ENCODE measurements at places on chromosomes 7 and 10.

GRCh38 chr7:98252425-98253054 lies 508 bp upstream of the TECPR1 start:
- DNase-seq, result peak; percentile 49
- peak overlapping the region; percentile 15 for H3K27ac ChIP-seq
- no peaks in the 10 kb centered on the region for H3K27me3 ChIP-seq
- no peaks in the 10 kb centered on the region for H3K36me3 ChIP-seq
- H3K4me3 ChIP-seq, result peak overlapping the region; percentile 96

- no peaks in the 10 kb centered on the region for H3K36me3 ChIP-seq
- peak overlapping the region; percentile 73 for H3K4me3 ChIP-seq
- no peaks in the 10 kb centered on the region for H3K4me1 ChIP-seq
- DNase-seq, result peak; percentile 41
- H3K27ac ChIP-seq, result no peak overlapping the region
Measured at GRCh38 chr7:130732980-130733930, 752 bp downstream of the KLF14 start.

GRCh38 chr7:114450431-114450830 lies 35.8 kb downstream of the FOXP2 start:
- H3K27ac ChIP-seq, result no peak overlapping the region

GRCh38 chr10:50522908-50523307 lies 100.8 kb downstream of the SGMS1 start:
- no peaks in the 10 kb centered on the region for H3K4me1 ChIP-seq
- H3K27ac ChIP-seq, result no peak overlapping the region
- H3K36me3 ChIP-seq, result no peaks in the 10 kb centered on the region
- no peak for DNase-seq

DNA sequence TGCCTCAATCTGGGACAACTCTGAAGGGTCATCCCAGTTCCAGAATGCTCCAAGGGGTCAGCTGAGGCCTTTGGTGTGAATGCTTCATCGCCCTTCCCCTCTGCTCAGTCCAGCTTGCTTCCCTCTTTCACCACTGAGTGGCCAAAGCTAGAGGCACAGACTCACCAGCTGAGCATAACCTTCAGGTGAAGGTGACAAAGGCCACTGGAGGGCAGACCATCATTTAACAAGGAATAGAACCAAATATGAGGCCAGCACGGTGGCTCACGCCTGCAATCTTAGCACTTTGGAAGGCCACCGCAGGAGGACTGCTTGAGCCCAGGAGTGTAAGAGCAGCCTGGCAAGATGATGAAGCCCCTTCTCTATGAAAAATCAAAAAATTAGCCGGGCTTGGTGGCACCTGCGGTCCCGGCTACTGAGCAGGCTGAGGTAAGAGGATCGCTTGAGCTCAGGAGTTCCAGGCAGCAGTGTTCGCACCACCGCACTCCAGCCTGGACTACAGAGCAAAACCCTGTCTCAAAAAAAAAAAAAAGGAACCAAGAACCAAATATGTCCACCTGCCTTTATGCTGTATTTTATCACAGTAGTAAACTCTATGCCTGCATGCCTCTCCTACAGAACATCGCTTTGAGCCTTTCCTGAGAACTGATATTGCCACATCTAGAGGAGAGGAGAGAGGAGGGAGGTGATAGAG lies 13.4 kb downstream of the PRKAG2 start:
- DNase-seq, result no peak
- no peaks in the 10 kb centered on the region for H3K4me1 ChIP-seq
- no peak overlapping the region for H3K27ac ChIP-seq

DNA sequence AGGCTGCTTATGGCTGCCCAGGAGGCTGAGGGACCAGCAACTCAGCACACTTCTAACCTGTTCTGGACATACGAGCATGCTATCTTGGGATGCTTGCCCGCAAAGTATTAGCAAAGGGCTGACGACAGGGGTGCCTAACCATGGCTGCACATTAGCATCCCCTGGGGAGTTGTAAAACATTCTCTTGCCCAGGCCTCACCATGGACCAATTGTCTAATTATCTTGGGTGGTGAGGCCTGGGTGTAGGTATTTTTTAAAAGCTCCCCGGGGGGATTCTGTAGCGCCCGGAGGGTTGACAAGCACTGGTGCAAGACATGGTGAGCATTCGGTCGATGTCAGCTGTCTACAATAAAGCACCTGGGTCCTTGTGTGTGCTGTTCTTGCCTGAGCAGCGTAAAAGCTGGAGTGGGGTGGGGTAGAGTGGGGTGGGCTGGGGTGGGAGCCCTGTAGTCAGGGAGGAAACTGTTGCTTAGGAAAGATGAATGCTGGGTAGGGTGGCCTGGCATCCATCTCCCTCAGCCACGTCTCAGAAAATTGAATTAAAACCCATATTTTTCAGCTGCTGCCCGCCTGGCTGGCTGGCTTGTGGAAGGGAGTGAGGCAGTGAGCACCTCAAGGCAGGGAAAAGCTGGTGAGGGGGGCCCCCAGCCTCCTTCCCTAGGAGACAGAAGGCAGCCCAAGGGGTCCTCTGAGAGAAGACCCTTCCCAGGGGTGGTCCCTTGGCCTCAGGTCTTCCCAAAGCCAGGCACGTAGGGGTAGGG lies 2.9 kb upstream of the ADCYAP1R1 start:
- no peak overlapping the region for H3K27ac ChIP-seq
- H3K27me3 ChIP-seq, result peaks cover 19% of the 10 kb centered on the region
- no peaks in the 10 kb centered on the region for H3K36me3 ChIP-seq
- H3K4me3 ChIP-seq, result no peak overlapping the region
- H3K4me1 ChIP-seq, result no peaks in the 10 kb centered on the region

All from GM23248 (cell line).